Kidney (tissue), 22 donors: ENCODE measurements at places on chromosomes 7 and 10. TPM values are rescaled to one million over a fixed set of nuclear protein-coding genes. Genes with fewer than 3 reads are reported as not detected.

GRCh38 chr7:89618274-89618673 is 536.0 kb upstream of the STEAP1 start:
- DNase-seq, result no peak

DNA sequence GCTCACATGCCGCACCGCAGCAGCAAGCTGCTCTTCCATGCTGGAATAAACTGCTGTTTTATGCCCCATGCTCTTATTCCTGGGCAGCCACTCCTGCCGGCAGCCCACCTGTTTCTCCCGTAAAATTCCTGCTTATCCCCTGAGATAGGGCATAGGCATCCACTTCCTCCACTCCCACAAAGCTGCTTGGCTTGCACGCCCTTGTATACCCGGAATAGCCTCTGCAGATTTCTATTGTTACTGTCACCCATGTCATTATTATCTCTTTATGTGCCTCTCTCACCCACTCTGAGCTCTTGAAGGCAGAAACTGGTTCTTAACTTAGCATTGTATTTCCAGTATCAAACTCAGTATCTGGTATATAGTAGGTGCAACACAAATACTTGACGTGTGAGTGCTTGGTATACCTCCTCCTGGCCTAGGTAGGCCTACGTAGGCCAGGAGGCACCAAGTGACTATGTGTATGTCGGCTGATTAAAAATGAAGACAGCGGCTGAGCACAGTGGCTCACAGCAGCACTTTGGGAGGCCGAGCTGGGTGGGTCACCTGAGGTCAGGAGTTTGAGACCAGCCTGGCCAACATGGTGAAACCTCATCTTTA is 193.4 kb downstream of the CCDC3 start:
- no peak for DNase-seq

DNA sequence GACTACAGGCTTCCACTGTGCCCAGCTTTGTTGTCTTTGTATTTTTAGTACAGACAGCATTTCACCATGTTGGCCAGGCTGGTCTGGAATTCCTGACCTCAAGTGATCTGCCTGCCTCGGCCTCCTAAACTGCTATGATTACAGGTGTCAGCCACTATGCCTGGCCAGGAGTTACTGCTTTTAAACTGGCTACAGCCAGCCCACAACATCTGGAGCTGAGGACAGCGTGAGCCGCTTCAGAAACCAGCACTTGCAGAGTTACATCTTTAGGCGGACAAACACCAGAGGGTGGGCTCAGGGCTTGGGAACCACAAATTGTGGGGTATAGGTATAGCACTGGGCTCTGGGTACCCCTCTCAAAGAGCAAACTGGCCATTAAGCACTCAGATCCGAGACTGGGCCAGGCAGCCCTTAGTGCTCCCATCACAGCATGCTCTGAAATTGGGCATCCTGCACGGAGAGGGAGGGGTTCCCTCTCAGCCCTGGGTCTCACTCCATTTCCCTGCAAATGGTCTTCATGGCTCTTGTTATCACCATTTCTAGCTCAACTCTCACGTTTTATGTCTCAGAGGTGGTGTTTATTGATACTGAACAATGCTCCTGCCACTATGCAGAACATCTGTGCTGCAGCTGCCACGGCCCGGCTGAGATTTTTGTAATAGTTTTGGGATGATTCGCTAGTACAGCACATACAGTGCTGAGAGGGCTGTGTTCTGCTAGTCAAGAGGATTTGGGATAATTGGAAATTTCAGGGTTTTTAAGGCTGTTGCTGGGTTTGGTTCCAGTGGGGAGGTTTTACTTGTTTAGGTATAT is 146.4 kb upstream of the LYZL2 start:
- no peak for DNase-seq

GRCh38 chr10:4781955-4782354 is 44.1 kb upstream of the AKR1E2 start:
- DNase-seq, result no peak

- no peak for DNase-seq
These were observed 20.0 kb upstream of the C10orf90 start for GRCh38 chr10:126690534-126690933.

Gene NEBL
- total RNA-seq, result 21.2 TPM

Gene MMP21
- total RNA-seq, result 0.13 TPM

Gene PRSS37
- not detected for total RNA-seq
